RPMI8226 (cell line): ENCODE measurements at places on chromosomes 1 and 21.

DNA sequence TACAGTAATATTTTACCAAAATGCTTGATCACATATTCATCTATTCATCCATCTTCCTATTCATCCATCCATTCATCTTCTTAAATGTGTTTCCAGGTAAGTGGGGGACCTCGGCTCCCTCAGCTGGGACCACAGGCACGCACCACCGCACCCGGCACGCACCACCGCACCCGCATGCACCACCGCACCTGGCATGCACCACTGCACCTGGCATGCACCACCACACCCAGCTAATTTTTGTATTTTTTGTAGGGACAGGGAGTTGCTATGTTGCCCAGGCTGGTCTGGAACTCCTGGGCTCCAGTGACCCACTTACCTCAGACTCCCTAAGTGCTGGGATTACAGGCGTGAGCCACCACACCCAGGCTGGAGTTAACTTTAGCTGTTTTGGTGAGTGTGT, 21.2 kb downstream of the ACTRT2 start:
- no peak for DNase-seq

DNA sequence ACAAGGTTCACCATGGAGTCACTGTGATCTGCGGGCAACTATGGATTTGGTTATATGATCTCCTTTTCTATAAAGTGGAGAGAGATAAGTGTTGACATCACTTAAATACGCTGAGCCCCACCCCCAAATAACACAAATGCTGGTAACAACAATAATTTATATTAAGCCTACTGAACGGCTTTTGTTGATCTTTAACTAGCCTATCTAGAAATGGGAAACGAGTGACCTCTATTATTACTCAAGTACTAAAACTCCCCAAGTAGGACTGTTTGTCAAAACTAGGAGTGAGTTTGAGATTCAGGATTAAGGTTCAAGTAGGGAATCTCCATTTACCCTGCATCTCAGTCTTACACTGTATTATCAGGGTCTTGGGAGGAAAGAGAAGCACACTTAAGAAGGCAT, 52.2 kb downstream of the MAP3K7CL start:
- DNase-seq = no peak

DNA sequence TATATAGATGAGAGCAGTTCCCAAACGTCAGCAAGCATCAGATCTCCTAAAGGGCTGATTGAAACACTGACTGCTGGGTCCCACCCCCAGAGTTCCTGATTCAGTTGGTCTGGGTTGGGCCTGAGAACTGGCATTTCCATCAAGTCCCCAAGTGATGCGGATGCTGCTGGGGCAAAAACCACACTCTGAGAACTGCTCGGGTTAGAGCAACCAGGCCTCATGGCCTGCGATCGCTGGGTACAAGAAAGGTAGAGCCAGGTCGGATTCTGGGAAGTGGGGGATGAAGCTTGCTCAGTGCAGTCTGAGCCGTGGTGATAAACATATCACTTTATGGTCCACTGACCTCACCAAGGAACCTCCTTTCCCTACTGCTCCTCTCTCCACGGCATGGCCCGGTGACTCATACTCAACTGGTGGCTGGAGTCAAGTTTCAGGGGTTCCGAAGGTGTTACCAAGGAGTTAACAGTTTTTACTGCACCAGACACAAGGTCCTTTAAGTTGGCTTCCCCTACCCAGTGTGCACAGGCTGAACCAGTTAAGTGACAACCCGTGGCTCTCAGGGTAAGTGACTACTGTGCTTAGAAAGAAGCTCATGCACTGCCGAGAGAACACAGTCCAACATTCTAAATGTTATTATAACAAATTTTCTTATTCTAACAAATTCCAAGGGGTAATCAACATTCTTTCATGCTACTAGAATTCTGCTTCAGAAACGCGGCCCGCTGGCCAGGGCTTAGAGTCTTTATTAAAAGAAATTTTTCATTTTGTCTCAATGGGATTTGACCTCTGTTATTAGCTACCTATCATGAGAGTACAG, 153.5 kb downstream of the TGFBR3 start:
- peak; percentile 4 for DNase-seq

GRCh38 chr1:84709131-84709530, 18.9 kb upstream of the SSX2IP start:
- no peak for DNase-seq

DNA sequence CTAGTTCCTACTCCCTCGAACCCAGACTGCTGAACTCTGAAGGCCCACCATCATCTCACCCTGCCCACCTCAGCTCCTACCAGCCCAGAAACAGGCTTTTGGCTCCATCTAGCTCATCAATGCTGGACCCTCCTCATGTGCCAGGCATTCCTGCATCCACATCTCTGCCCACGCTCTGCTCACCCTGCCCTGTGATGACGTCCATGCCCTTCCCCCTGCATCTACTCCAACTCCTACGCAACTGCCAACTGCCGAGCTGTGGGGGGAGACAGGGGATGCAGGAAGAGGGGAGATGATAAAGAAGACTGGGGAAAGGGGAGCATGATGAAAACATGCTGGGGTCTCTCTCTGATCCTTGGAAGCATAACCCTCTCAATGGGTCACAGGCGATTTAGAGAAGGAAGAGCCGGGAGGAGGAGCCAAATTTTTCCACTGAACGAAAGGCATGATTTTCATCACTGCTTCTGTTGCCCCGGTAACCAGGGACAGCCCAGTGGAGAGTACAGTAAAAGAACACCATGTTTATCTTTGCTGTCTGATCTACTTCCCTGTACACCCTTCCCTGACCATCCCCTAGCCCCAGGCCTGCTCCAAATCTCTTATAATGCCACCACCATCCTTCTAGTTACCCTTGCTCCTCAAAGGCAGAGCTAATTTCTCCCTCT, 44.3 kb downstream of the CD34 start:
- no peak for DNase-seq

- peak; percentile 10 for DNase-seq
Observed at GRCh38 chr1:59146651-59147358, 150.1 kb upstream of the FGGY start.

GRCh38 chr1:36963006-36963405, 71.3 kb downstream of the GRIK3 start:
- DNase-seq = no peak

DNA sequence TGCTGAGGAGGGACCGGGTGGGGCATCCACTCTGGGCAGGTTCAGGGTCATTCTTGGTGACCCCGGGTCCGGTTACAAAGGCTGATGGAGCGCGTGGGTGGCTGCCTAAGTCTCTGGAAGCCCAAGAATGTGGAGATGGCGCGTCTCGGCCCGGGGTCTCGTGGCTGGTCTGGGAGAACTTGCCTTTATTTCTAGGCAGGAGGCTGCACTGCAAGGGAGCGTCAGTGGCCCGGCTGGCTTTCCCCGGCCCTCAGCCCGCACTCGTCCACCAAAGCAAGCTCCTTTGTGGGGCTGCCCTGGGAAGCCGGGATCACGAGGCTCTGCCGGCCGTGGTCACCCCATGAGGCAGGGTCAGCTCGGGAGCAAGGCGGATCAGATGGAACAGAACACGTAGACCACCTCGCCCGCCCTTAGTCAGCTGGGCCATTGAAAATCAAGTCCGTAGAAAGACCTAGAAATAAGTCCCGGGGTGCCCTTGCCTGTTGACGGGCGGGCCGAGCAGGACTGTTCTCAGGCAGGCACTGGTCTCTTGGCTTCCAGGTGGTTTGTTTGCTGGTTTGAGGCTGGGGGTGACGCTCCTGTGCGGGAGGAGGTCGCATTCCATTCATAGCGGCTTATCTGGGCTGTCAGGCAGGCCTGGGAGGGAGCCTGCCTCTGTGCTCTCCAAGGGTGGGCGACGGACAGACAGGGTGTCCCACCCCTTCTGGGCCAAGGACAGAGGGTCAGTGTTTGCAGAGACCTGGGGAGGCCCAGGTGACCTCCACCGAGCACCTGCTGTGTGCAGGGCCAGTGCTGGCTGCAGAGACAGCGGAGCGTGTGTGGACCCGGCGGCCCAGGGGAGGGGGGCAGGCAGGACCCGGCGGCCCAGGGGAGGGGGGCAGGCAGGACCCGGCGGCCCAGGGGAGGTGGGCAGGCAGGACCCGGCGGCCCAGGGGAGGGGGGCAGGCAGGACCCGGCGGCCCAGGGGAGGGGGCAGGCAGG, 25.8 kb downstream of the COL18A1 start:
- no peak for DNase-seq

DNA sequence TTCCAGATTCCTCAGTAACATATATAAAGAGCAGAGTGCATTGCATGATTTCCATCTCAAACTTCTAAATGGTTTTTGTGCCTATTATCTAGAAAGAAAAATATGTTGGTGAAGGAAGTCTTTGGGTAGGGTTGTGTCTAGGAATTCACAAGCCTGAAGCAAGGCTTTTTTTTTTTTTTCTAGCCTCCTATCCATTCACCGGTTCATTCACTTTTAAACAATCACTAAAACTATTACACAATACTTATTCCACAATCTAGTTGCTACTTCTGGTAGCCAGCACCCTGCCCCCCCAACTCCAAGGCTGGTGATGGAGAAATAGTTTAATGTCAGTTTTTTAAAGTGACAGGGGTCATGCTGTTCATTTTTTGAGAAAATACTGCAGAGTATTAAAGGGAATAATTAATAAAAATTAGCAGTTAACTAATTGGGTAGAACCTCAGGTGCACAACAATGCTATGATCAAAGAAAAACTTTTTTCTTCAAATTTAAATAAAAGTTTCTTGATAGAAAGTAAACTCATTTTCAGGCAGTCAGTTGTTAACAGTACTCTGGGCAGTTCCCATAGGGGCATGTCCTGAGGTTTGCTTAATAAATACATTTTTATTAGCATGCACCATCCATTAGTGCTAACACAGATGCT, 10.9 kb downstream of the IRF2BP2 start:
- DNase-seq = peak; percentile 42

GRCh38 chr1:85867189-85867588, 159.0 kb upstream of the ZNHIT6 start:
- DNase-seq = no peak

GRCh38 chr1:206029484-206029883, 5.8 kb upstream of the CTSE start:
- DNase-seq = no peak

- DNase-seq = peak; percentile 23
Observed at GRCh38 chr1:149845416-149845815, 54.0 kb upstream of the BOLA1 start.

DNA sequence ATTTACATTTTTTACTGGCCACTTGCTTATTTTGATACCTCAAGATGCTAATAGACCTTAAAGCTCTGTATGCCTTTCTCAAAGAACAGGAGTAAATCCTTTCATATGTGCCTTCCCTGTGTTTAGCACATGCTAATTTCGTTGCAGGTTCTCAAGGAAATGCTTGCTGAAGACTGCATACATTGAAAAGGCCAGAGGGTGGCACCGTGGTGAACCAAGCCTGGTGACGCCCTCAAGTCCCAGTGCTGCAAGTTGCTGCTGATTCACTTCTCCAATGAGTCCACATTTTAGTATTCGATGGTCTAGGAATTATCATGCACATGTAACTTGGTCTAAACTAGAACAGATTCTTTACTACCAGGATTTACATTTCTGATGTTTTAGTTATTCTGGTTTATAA, 94.1 kb downstream of the CLDN17 start:
- peak; percentile 8 for DNase-seq

GRCh38 chr1:118918230-118918939, 69.8 kb downstream of the TBX15 start:
- DNase-seq = peak; percentile 15

- no peak for DNase-seq
Observed at GRCh38 chr21:41925767-41926116, 28.1 kb downstream of the C2CD2 start.

DNA sequence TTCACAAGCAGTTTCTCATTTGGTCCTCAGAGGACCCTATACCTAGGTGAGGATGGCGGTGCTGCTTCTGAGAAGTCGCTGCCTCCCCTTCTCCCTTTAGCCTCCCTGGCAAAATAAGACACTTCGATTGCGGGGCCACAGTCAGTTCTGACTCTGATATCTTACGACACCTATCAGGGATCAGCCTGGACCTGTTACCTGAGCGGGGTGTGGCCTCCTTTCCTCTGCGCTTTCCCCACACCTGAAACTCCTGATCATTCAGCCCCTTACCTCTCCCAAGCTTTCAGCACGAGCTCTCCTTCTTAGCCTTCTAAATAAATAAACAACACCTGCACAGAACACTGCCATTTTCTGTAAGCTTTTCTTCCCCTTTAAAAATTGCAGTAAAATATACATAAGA, 24.6 kb upstream of the GPR137B start:
- DNase-seq = no peak

DNA sequence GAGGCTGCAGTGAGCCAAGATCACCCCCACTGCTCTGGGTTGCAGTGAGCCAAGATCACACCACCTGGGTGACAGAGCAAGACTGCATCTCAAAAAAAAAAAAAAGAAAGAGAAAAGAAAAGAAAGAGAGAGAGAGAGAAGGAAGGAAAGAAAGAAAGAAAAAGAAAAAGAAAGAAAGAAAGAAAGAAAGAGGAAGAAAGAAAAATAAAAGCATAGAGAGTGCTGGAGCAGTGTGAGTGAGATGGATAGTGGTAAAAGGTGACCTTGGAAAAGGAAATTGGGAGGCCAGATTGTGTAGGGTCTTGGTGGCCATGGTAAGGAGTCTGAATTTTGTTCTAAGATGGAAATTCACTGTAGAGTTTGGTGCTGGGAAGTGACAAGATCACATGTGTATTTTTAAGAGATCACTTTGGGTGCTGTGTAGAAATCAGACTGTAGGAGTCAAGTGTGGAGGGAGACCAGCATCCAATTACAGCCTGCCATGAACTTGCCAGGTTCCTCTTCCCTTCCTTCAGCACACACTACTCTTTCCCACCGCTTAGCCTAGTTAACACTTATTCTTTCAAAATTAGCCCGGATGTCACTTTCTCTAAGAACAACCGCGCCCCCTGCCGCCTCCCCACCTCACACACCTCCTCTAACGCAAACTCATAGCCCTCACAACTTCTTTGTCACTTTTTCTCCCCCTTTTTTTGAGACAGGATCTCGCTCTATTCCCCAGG, 17.9 kb downstream of the MTX1 start:
- DNase-seq = peak; percentile 90

DNA sequence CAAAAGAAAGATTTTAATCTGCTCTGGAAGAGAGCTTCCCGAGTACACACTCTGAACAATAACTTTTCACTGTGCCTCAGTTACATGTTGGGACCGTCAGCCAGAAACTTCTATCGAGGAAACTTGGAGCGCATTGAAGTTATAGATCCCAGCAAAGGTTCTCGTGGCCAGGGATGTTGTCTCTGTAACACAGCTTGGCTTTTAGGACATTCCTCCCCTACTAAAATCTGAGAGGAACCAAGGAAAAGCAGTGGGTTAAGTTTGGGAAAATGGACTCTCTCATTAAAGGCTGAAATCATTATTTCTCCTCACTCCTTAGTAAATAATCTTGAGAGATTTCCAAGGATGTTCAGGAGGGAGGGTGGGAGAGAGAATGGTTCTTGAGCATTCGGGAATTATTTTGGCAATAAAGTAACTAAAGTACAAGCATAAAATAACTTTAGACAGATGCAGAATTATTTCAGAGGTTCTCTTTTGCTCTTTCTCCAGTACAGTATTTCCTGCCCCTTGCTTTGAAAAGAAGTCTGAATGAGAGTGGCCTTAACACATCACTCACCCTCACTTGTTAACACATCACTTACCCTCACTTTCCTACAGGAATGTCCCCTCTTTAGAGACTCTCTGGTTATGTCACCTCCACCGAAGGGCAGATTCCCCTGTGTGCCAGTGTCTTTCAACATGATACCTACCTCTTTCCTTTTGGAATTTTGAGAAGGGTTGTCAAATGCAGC, 1.8 kb upstream of the NFIA start:
- DNase-seq = peak; percentile 37
